ENCODE measurements at places on chromosomes 11 and 22.

DNA sequence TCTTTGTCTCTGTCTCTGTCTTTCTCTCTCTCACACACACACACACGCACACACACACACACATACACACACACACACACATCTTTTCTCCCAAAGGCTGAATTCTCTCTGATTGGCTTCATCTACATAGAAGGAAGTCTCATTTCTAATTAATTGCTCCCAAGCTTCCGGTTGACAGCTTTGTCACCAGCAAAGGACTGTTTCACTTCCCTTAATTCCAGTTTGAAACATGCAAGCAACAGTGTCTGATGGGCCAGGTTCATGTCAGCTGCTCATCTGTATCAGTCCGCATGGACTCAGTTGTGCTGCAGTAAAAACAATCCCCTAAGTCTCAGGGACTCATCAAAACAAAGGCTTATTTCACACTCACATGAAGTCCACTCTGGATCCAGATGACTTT, 16.2 kb upstream of the PVALB start:
- DNase-seq, result no peak

DNA sequence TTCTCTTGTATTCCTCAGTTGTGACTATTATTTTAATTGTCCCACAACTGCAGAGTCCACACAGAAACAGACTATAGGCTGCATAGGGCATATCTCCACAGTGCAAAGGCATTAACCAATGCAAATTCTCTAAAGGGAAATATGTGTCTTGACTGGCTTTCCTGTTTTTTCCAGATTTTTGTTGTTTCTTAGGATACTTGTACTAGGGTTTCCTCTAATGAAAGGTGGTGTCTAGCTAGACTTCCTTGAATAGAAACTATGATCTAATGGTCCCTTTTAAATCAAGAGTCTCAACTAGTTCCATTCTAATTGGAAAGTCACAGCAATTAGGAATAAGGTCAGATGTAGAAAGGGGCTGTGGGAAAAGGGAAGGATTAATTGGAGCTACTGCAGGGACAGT, 37.6 kb downstream of the SLC36A4 start:
- DNase-seq, result no peak

DNA sequence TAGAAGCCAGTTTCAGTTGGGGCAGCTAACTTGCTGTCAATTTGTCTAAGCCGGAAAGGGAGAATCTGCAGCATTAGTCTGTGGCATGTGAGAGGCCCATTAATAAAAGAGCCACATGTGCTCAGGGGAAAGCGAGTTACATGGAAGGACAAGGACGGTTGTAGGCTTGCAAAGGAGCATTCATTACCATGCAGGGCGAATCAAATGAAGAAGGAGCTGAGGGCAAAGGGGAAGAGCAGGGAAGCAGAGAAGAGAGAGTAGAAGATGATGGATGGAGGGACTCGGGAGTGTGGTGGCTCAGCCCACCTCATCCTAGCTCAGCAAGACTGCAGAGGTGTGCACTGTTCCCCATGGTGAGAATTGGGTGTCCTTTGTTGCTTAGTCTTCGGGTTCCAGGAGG, 152.7 kb upstream of the TBCEL start:
- DNase-seq, result no peak

DNA sequence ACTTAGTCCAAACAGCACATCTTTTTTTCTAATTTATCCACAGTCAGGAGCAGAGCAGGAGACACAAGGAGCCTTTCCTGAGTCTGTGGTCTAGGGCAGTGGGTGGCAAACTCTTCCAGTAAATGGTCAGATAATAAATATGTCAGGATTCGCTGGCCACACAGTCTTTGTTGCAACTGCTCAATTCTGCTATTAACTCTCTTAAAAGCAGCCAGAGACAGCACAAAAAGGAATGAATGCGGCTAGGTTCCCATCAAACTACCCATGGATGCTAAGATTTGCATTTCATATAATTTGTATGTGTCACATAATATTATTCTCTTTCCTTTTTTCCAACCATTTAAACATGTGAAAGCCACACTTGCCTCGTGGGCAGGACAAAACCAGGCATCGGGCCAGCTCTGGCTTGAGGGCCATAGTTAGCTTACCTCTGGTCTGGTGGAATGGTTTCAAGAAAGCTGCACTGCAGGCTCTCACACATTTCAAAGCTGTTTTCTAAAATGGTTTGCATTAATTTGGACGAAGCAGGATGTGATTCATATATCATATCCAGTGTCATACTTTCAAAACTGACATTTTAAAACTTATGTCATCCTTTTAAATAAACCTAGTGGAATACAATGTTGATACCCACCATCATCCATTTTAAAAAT, 64.7 kb upstream of the CD5 start:
- DNase-seq, result no peak

DNA sequence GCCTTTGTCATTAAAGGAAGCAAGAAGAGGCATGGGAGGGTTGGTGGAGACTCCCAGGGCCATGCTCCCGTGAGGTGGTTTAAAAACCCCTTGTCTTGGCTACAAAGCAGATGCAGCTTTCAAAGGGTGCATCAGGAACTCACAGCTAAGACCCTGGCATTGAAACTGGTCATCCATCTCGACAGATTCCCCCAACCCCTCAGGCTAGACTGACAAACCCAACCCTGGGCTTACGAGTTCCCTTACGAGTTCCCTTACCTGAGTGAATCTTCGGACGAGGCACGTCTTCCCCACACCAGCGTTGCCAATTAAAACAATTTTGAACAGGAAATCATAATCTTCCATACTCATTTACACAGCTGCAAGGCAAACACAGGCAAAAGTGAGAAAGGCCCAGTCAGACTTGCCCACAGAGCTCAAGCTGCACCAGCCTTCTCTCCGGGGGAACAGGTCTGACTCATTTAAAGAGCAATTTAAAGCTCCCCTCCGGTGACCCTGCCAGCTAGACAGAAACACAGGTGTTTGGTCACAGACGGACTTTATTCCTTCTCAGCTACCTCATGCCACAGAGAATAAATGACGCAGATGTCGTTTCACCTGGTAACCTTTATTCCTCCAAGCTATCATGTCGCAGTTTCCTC, 74.6 kb downstream of the RAB30 start:
- DNase-seq, result no peak

DNA sequence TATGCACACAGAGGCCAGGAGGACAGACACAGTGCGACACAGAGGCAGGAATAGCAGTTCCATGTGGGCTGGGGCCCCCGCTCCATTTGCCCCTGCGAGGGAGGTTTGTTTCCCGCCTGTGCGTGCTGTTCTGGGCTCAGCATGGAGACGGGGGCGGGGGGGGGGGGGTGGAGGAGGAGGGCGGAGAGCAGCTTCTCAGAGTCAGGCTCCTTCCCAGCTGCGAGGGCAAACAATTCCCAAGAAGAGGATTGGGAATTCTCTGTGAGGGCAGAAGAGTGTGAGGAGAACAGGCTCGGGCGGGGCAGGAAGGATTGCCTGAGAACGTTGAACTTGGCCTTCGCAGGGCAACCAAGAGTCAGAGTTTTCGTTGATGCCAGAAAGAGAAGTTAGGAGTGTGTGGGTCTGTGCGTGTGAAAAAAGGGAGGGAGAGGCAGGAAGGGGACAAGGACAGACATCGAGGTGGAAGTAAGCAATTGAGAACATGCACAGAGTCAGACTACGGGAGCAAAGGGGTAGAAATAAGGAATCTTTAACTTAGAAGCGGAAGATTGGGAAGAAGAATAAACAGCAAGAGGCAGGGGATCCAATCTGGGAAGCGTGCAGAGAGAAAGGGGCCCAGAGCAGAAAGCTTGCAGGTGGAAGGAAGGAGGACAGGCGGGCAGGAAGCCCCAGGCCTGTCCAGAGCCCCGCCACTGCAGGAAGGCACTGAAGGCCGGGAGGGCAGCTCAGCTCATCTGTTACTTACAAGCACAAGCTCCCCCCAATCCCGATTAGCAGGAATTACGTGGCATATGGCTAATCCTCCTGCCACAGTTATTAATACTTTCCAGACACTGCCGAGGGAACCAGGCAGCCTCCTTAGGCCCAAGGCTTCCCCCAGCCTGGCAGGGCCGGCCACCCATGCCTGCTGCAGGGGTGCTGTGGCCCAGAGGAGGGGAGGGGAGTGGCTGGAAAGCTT, 15.6 kb upstream of the JAM3 start:
- no peak for DNase-seq

- peak; percentile 63 for DNase-seq
Observed at GRCh38 chr11:12888525-12889158, 120.5 kb upstream of the RASSF10 start.
